ENCODE measurements at places on chromosomes 1 and 21.

DNA sequence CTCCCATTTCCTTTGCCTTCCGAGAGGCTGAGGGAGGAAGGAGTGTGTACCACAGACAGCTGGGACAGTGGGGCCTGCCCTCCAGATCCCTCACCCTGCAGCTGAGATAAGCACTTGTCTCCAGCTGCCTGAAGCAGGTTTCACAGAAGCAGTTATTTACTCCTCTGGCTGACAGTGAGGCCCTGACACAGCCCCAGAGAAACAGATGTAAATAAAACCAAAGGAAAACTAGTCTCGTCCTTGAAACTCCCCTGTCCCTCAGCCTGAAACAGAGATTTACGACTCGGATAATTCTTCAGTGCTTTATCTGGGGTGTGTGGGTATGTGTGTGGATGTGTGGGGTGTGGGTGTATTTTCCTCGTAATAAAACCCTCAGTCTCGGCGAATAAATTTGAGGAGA is 181.1 kb downstream of the IGSF21 start:
- DNase-seq, result no peak

GRCh38 chr1:156766298-156767100 is 836 bp upstream of the PRCC start:
- DNase-seq, result peak; percentile 23

- DNase-seq, result peak; percentile 30
Measured at GRCh38 chr1:99680270-99680669, 34.4 kb downstream of the PALMD start.

DNA sequence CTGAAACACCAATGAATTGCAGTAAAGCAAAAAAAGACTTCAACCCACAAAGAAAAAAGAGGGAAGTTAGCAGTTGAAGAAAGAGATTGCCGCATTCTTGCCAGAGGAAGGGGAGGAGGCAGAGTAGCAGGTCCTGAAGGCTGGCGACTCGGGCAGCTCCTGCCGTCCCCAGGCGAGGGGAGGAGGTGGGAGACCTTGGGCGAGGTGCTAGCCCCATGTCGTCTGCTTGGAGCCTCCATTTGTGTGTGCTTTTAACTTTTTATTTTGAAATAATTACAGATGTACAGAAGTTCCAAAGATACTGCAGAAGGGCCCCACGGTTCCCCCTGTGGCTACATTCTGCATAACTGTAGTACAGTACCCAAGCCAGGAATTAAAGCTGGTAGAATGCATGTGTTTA is 6.7 kb downstream of the TRPM2 start:
- DNase-seq, result no peak

- DNase-seq, result no peak
Measured at GRCh38 chr21:42941696-42942085, 16.3 kb upstream of the ERVH48-1 start.

DNA sequence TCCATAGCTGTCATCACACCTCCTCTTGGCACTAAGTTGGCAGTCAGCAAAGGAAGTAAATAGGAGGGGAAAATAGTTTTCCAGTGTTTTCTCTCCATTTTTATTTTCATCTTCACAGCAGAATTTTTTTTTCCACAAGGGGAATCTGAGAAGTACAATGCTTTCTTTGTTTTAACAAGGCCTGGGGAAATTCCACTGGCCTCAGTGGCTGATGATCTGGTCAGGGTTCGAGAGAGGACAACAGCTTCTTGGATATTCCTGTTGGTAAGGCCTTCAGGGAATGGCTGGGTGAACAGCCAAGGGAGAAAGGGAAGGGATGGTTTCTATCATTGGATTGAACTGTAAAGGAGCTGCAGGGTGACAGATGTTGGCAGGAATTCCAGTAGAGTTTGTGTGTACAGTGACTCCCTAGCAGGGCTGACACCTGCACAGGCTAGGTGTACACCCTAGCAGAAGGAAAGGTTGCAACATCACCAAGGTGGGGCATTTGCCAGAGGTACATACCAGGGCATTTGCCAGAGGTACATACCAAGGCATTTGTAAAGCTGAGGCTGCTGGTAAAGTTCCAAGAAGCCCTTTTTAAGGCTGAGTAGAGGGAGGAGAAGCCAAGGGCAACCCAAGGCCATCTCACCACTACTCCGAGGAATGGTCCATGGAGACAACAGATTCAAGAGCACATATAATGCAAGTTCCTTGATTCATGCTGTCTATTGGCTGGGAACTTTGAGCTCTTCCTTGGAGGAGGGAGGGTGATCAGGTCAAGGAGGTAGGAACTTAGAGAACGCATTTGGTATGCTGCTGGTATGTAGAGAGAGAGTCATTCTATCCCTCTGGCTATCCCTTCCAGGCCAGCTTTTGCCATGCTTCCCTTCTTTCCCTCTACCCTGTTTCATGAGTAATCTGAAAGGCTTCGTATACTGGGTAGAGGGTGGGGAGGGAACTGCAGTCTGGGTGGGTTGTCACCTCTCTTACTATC is 3.1 kb downstream of the GJA5 start:
- peak; percentile 81 for DNase-seq

- DNase-seq, result no peak
Measured at GRCh38 chr1:227450489-227450888, 112.9 kb upstream of the ZNF678 start.

DNA sequence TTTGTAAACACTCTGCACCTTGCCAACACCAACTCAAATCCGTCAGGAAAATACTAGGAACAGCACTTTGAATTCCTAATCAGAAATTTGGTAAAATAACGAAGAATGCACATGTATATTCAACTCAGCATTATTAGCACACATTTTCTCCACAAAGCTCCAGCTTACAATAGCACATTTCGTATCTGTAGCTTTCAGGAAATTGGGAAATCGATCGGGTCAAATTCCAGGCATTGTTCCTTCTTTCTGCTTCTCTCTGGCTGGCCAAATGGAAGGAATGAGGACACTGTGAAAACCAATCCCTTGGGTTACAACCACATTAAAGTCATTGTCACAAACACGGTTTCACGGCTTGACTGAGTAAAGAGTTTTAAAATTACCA is 58.6 kb downstream of the NPHP4 start:
- peak; percentile 24 for DNase-seq

DNA sequence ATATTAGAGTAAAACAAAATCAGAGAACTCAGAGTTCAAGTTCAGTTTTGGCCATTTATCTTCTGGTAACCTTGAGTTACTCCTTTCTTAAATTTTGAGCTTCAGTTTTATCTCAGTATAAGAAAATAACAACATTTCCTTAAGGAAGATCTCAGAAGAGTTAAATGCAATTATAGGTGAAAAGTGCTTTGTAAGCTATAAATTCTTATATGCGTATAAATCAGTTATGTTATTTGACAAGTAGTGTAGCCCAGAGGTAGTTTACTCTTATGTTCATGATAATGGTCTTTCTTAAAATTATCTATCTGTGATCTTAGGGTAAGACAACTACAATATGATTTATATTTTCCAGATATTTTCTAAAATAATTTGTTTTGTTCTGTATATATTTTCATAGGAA is 89.8 kb downstream of the LHX9 start:
- DNase-seq, result no peak

GRCh38 chr1:213687832-213688231 is 299.9 kb upstream of the PROX1 start:
- DNase-seq, result no peak

- DNase-seq, result no peak
Measured at GRCh38 chr21:34924194-34924593, 124.9 kb downstream of the RUNX1 start.

DNA sequence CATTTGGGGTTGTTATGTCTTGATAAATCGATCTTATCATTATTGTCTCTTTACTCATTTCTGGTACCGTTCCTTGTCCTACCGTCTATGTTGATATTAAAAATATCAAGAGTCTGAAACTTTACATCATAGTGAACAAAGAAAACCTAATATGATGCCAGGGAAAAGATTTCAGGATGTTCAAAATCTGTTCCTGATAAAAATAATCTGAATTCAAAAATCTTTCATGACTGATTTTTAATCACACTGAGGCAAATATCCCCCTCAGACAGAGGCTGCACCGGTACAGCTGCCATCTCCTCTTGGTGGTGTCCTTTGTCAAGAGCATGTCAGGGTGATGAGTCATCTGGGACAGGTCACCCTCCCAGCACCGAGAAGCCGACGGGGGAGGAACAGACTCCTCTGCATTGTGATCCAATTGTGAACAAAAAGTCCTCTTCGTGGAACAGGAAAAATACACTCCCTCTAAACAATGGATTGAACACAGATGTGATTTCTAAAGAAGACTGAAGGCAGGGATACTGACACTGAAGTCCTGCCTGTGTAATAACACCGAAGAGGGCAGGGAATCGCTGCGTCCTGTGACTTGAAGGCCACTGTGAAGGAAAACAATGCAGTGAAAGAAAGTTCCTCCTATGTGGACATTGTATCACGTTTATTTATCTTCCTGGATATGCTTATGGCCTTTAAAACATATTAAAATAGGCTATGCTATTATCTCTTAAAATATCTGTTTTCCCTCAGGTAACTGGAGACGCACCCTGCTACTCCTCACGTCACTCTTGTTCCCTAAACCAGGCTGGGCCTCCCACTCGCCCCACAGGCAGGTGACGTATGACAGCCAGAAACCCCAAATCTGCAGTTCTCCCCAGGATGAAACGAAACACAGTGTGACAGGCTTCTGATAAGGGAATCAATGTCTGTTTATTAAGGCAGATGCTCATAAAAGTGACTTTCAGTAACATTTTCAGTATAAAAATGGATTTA is 4.3 kb upstream of the SPATC1L start:
- peak; percentile 84 for DNase-seq

- peak; percentile 53 for DNase-seq
Measured at GRCh38 chr1:37495875-37496274, 18.7 kb downstream of the MEAF6 start.

GRCh38 chr1:11804666-11805421 is 920 bp downstream of the MTHFR start:
- peak; percentile 43 for DNase-seq

DNA sequence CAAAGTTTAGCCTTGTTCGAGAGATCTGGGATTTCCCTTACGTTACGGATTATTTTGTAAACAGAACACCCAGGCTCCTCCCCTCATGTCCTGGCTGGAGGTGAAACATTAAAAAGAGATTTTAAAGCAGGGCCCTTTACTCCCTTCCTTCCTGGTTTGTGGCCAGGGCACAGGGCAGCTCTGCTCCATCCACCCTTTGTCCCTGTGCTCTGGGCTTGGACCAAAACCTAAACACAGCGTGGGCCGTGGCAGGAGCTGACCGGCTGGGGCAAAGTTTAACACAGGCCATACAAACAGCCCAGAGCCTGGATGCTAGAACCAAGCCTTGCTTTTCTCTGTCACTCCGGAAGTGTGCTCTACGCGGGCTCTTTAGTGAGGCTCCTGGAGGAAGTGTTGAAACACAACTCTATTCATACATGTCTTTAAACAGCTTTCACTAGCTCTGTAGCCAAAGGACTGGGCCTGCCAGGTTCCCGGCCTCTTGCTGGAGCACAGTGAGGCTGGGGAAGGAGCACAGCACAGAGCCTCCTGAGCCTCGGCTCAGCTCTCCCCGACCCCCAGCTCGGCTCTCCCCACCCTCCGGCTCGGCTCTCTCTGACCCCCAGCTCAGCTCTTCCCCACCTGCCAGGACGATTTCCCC is 84.7 kb downstream of the PDE9A start:
- DNase-seq, result no peak

DNA sequence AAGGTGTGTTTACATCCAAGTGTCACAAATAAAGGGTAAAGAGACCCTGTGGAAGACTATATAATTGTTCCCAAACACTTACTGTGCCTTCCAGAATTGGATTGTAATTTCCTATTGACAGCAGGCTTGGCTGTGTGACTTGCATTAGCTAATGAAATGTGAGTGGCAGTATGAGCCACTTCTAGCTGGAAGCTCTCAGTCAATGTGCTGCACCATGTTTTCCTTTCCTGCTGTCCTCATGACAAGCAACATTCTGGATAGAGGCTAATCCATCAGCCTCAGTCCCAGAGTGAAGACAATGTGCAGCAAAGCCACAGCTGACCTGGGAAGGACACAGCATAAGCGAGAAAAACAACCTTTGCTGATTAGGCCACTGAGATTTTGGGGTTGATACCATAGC is 5.9 kb upstream of the FOXJ3 start:
- no peak for DNase-seq

DNA sequence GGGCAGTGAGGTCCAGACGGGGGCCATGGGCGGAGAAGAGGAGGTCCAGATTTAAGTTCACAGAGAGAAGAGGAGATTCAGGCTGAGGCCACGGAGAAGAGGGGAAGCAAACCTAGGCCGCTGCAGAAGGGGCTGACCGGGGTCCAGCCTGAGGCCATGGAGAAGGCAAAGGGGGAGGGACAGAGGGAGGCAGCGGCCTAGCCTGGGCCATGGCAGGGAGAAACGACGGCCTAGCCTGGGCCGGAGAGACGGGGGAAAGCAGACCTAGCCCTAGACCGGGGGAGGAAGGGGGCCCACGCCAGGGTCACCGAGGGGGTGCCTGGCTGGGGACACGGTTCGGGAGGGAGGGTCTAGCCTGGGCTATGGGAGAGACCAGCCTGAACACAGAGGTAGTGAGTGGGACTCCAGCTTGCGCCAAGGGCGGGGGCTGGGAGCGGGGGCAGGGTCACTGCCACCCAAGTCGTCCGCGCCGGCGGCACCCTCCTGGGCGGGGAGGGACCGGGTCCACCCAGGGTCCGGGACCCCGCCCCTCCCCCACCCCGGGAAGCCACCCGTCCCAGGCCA is 459 bp downstream of the CAPZB start:
- DNase-seq, result peak; percentile 41

- no peak for DNase-seq
Measured at GRCh38 chr1:90046635-90047034, 51.7 kb downstream of the ZNF326 start.

DNA sequence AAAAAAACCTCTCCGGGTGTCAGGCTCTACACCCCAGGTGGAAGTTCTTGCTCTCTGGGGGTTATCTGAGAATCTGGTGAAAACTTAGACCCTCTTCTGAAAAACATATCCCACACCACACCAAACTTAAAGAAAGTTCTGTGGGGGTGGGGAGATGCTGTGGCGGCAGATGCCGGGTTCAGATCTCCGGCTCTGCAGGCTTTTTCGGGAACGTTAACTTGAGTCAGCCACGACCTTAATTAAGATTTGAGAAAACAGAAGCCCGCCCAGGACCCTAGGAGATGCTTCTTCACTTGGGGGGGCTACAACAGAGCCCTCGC is 2.3 kb downstream of the RCC2 start:
- DNase-seq, result no peak

- DNase-seq, result no peak
Measured at GRCh38 chr1:88134983-88135921, 548.8 kb upstream of the PKN2 start.

DNA sequence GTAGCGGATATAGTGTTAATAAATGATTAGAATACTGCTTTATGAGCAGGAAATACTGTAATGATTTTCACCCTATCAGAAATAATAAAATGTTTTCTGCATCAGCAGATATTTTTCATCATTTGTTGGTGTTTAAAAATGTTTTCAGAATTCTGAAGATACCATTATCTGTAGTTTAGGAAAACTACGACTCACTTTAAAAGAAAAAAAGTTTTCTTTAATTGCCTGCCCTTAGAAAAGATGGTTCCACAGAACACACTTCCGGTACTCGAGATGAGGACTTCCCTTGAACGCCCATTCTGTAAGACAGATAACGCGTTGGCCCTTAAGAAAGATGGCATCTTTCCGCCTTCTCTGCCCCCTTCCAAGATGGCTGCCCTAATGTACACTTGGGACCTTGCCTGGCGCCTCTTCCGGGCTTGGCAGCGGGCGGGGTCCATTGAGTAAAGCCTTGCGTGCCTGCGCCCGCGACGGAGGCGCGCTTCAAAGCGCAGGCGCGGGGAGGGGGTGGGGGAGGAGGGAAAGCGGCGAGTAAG is at the start of gene SZRD1:
Gene SZRD1, plus strand, starts transcription at position 521 of the 536 bp plus-strand sequence. CDS start 16 bp downstream, outside the sequence.
- peak; percentile 99 for DNase-seq
